Karpas-422 (cell line): ENCODE measurements at places on chromosomes 4 and X.

- no peak for DNase-seq
These were observed 227.0 kb downstream of the SPRY1 start for GRCh38 chr4:123623611-123624010.

DNA sequence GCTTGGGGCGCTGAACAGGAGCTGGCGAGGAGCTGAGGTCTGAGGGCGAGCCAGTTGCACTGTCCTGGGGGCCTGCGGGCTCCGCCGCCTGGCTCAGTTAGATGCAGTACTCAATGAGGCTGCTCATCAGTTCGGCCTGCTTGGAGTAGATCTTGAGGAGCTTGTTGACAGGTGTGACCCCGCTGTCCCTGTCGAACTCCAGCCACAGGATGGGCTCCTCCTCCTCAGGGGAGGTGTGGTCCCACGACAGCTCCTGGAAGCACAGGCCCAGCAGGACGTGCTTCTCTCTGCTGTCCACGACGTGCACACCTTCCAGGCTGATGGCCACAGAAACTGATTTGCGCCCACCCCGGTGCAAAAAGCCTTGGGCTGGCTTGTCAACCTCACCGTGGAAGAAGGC lies 16.5 kb upstream of the LAS1L start:
- DNase-seq = no peak

GRCh38 chr4:172018358-172018757 lies 205.2 kb downstream of the GALNTL6 start:
- DNase-seq = no peak

DNA sequence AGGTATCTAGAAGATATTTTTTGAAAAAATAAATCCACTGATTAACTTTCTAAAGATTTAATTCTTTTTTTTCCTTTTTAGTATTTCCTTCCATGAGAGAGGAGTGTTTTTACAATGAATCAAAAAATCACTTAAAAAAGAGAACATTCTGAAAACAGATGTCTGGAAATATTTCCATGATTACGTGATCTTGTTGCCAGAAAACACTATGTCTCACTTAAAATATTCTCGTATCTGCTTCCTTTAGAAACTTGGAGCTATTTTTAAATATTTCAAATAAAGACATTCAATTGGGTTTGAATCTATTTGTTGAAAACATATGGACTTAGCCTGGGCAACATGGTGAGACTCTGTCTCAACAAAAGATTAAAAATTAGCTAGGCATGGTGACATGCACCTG lies 232.8 kb upstream of the RASGEF1B start:
- no peak for DNase-seq

- peak; percentile 38 for DNase-seq
These were observed 347.8 kb downstream of the ANK2 start for GRCh38 chr4:113397114-113397701.

- DNase-seq = no peak
These were observed 103.3 kb downstream of the IL15 start for GRCh38 chr4:141739636-141740035.

DNA sequence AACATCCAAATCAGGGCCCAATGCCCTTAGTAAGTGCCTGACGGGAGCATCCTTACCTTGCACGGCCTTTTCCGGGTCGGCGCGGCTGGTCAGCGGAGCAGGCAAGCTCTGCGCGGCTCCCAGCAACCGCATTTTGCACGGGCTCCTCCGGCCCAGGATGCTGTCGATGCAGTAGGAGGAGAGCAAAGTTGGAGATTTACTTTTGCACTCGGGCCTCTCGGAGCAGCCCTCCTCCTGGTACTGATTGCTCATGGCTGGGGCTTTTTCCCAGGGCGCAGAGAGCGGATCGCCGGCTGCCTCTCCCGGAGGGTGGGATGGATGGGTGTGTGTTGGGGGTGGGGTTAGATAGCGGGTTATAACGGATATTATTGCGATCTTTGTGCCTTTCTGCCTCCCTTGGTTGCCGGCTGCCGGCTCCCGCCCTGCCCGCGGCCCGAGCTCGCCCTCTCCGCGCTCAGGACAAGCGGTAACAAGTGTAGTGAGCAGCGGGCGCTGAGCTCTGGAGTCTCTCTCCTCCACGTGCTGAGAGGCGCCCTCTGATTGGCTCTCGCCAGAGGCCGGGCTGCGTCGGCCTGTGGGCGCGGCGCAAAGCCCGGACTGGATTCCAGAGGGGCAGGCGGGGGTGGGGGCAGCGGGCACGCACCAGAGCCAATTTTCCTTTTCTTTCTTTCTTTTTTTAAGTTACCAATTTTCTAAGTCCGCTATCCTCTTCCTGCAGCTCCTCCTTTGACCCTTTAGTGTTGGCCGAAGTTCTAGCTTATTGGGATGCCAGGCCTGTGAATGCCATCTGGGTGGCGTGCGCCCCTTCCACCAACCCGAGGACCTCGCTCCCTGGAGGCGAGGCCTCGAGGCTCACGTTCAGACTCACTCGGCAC lies at the start of gene ARX:
Gene ARX, minus strand, starts transcription at position 480 of the 875 bp plus-strand sequence. Its CDS starts 228 bp downstream, at position 252.
- no peak for DNase-seq

DNA sequence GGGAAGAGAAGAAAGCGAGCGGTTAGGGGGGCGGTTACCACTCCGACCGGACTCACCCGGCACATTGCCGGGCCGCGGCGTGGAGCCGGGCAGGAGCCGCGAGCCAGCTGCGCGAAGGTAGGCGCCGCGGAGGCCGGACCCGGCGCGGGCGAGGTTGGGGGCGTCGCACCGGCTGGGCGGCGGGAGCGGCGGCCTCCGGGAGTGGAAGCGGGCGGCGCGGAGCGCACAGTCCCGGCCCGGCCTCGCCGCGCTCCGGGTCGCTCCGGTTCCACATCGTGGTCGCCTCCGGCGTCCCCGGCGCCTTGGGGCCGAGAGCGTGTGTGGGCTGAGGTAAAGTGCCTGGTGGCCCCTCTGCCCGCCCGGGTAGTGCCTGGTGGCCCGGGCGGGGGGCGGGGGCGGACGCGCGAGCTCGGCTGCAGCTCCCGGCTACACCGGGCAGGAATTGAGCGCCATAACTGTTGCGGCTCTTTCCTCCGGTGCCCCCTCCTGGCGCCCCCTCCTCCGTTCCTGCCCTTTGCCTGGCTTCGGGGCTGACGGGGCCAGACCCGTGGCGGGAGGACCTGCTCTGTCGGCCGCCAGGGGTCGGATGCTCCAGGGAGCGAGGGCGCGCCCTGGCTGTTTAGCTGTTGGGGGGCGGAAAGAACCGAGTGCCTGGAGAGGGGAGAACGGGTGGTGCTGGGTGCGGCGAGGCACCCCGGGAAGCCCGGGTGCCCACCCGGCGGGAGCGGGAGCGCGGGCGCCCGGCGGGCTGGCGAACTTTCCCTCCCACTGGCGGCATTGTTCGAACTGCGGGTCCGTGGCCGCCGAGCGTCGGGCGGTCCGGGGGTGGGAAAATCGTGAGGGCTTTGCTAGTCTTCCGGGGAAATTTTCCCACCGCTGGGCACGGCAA lies 626 bp downstream of the JADE3 start:
- peak; percentile 66 for DNase-seq

- no peak for DNase-seq
These were observed 380.4 kb downstream of the PCDH7 start for GRCh38 chr4:31100536-31100935.

DNA sequence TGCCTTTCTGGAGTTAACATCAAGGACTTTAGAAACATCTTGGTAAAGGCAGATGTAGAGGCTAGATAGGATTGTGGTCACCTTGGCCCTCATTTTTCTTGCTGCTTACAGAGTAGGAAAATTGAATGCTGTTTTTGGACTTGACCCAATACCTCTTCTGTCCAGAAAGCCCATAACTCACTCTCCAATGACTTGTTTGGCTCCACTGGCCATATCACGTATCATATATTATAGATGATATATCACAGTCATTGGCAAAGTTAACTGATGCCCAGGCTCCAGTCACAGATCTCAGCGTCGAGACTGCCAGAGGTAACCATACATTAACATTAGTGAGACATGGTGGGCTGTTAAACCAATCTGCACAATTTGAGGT lies 88.1 kb upstream of the PLAC1 start:
- no peak for DNase-seq

GRCh38 chrX:152480269-152481212 lies 29.4 kb upstream of the GABRA3 start:
- no peak for DNase-seq

DNA sequence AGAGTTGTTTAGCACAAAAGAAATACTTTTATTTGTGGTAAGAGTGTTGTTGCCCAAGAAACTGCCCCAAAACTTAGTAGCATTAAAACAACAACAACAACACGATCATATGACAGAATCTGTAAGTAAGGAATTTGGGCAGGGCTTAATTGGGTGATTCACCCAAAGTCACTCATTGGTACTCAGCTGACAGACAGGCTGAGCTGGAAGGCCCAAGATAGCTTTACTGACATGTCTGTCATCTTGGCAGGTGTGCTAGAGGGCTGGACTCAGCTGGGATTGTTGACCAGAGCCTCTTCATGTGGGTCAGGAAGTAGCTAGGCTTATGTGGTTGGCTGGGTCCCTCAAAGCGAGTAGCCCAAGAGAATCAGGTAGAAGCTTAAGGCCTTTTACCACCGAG lies 52.3 kb downstream of the KIAA0232 start:
- no peak for DNase-seq

DNA sequence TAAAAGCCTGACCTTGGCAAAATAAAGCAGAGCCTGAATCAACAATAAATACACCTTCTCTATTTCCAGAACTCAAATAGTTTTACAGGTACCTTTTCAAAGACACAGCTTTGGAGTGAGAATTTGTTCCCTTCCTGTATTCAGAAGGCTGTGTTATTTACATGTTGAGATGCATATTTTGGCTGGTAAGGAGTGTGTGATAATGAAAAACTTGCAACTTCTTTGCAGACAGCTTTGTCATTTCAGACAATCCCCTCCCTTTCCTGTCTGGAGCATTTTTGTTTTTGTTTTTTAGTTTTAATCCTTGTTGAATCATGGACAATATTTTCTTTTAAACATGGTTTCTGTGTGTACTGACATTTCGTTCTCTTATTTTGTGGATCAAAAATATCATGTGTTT lies 493.8 kb downstream of the FAT4 start:
- DNase-seq = no peak

DNA sequence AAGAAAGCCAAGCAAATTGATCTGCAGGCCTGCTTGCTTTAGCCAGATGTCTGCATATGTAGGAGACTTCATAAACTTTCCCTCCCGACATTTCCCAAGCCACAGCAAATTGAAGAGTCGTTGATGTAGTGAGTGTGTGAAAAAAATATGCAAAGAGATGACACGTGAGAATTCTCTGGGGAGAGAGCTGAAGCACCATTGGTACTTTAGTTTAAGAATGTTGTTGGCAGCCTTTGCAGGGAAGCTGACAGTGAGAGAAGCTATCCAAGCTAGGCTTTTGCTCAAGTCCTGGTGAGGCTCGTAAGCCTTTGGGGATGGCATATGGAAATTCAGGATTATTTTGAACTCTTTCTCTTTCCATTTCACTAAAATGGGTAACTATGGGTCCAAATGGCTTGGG lies 87.5 kb downstream of the GLRA2 start:
- peak; percentile 26 for DNase-seq

DNA sequence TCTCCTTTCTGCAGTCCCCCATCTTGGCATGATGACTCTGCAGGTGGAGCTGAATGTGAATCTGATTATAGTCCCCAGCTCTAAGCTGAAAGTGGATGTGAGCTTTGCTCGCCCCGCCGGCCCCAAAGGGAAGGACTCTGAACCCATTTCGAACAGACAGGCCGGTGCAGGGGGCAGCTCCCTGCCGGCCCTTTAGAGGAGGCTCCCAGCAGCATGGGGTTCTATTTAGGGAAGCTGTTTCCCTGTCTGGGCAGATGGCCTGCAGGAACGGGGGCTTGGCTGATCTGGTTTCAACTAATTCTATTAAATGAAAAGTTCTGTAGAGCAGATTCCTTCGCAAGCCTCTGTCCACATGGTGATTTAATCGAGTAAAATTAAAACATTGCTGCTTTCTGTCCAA lies 104.8 kb upstream of the MSX1 start:
- DNase-seq = no peak

DNA sequence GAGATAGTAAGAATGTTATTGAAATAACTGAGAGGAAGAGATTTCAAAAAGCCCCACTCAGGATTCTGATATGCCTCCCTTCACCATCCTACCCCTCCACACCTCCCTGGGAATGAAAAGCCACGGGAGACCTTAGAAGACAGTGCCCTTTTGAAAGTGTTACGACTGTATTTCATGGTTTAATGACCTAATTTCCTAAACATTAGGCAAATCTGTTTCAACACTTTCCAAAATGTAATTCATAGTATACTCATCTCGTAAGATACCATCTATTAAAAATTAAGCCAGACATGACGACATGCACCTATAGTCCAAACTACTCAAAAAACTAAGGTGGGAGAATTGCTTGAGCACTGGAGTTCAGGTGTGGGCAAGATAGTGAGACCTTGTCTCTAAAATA lies 106.3 kb downstream of the HNRNPD start:
- DNase-seq = no peak

DNA sequence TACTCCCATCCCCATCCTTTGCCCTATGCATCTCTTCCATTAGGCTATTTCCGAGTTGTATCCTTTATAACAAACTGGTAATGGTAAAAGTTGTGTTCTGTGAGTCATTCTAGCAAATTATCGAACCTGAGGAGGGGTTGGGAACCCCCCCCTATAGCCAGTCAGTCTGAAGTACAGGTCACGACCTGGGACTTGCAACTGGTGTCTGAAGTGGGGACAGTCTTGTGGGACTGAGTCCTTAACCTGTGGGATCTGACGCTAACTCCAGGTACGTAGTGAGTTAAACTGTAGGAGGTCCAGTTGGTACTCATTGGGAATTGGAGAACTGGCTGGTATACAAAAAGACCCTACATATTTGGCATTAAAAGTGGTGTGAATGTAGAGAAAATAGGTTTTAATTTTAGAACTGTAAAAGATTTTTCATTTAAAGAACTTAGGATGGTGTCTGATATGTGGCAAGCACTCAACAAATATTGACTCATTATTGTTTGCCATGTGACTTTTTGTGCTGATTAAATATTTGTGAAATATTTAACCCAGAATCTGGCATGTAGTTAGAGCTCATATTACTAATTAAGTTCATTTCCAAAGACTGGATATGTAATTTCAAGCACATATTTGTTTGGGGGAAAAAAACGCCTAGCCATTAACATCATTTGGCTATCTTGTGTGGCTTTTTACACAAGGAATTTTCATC lies 50.7 kb downstream of the CHST7 start:
- no peak for DNase-seq

GRCh38 chrX:11792461-11793421 lies 34.7 kb downstream of the MSL3 start:
- peak; percentile 52 for DNase-seq

- DNase-seq = no peak
These were observed 192.9 kb upstream of the GALNT7 start for GRCh38 chr4:172975651-172976229.

DNA sequence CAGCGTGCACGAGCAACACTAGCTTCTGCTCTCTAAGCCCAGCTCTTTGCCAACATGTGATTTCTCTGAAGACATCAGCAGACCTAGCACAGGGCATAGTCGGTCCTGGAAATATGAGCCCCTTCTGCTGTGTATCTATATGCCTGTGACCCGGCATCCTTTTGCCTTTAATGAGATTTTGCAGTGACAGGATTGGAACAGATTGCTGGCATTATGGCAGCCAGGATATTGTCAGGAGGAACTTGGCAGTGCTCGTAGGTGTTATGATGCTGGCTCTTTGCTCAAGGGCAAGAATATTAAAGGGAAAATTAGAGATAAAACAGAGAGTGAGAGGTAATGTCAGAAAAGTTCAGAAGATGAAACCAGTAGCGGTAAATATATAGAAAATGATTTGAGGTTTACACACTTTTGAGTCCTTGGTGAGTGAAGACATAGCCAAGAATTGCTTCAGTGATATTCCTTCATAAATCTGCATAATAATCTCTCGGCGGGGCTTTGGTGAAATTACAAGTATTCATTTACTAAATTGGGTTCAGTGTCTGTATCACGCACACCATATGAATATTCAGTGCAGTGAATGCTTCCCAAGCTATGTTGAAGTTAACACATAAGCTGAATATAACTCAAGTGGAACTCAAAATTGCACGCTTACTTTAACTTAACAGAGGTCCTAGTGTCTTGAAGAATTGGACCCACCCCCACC lies 502.1 kb upstream of the NR3C2 start:
- no peak for DNase-seq
